ENCODE measurements at places on chromosomes 1 and 21.

DNA sequence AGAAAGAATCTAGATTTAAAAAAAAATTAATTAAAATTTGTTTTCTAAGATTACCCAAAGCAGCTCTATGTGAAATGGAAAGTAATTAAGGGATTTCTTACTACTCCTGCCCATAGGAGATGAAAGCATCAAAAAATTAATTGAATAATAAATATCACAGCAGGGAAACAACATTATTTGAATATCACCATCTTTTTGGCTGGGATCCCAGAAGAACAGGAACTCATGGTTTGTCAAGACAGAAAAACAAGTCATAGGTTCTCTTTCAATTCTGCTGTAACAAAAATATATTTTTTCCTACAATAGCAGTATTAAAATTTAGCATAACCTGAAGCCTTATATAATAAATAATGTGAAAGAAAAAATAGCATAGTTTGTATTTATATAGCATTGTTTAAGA, 1713.4 kb downstream of the NCAM2 start:
- no peak for DNase-seq

DNA sequence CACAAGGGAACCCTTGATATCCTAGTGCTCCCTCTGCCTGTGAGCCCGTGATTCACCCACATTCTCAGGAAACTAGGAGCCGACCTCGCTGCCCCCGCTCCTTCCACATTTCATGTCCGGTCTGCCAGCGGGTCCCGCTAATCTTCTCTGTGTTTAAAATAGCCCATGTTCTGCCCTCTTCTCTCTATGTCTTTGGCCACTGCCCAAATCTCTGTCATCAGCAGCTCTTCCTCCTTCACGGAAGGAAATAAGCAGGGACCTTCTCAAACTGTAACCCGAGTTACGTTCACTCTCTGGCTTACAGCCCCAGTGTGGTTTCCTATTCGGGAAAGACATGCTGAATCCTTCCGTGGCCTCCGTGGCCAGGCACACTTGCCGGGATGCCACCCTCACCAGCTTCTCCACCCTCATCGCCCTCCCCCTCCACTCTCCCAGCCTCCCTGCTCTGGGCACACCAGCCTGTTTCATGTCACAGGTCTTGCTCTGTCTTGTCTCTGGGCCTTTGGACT, 21.1 kb upstream of the UBXN10 start:
- DNase-seq = no peak

DNA sequence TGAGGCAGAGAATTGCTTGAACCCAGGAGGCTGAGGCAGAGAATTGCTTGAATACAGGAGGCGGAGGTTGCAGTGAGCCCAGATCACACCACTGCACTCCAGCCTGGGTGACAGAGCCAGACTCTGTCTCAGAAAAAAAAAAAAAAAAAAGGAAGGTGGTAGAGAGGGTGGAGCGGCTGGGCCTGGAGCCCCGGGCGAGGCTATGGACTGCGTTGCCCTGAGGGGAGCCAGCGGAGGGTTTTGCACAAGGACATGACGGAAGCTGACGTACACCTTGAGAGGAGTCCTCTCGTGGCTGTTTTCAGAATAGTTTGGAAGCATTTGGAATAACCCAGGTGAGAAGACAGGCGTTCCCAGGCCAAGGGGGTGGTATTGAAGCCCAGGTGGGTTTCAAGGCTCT, 6.9 kb upstream of the FBLIM1 start:
- no peak for DNase-seq

DNA sequence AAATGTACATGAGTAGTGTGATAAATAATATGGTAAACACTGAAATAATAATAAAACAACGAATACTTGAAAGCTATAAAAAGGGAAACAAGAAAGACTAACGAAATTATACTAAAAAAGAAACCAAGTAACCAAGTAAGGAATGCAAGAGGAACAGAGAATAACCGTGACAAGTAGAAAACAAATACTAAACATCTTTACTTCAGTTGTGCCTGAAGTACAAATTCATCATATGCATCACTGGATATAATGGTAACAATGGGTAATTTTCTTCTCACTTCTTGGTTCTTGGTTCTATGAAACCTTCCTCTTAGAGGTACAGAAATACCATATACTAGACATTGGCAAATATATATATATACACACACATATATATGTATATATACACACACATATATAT, 1093.6 kb upstream of the B3GALT2 start:
- DNase-seq = no peak

DNA sequence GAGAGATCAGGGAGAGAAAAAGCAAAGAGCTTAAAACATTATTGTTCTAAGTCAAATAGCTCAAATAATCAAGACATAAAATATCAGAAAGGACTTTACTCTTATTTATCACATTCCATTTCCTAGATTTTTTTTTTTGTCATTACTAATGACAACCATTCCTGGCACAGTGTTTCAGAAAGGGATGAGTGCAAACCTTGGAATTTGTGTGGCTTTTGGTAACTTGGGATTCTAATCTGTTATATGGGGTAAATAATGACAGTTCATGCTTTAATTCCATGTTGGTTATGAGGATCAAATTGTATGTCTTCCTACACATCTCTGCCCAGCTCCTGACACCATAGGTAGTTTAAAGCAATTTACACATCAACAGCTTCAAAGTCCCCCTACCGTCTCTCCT, 358.4 kb upstream of the ADGRL4 start:
- DNase-seq = peak; percentile 28

DNA sequence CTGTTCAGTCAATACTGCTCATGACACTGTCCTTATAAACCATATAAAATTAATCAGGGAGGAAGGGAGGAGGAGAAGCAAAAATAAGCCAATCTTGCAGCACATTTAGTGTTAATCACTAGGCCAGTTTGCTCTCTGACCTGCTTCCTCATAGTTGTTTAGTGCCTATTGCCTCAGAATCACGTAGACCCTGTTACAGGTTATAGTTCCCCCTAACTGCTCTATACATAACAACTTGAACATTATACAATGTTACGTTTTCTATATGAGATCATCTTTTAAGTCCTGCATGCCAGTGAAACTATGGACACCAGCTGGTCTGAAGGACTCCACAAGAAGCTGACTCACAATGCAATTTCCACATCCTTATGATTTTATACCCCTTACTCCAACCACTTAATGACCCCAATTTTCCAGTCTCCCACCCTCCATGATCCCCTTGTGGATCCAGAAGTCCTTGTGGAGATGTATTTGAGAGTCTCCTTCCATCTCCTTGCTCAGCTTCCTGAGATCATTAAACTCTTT, 34.9 kb upstream of the TACSTD2 start:
- no peak for DNase-seq

DNA sequence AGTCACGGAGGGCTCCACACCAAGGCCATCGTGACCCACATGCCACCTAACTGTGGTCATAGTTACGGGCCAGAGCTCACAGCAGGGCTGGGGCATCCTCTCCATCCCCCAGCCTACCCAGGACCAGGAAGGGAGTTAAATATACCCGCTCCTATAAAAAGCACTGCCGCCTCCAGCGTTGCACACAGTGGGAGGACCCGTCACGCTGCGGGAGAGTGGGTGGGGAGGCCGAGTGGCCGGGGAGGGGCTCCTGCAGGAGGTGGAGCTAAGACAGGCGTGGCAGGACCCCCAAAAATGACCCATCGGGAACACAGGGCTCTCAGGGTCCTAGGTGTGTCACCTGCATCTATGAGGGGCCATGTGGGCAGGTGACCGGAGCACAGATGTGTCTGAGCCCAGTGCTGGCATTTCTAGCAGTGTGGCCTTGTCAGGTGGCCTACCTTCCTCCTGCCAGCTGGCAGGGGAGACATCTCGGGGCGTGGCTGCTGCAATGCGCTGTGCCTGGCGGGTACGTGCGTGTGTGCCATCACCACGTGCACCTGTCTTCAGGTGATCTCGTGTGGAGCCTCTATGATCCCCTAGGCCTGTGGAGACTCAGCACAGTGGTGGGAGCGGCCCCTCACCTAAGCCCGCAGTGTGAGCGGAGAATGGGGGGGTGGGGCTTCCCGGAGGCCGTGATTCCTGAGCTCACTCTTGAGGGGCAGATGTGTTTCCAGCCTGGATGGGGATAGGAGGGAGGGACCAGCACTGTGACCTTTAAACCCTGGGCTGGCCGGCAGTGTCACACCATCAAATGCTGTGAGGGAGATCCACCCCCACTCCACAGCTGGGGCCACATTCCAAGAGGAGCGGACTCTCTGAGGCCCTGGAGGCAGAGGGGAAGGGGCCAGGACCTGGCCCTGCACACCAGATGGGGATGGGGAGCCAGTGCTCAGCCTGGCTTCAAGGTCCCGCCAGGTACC, 17.7 kb downstream of the AGRN start:
- no peak for DNase-seq

- no peak for DNase-seq
Measured at GRCh38 chr1:247008406-247008799, 546 bp upstream of the ZNF695 start.

DNA sequence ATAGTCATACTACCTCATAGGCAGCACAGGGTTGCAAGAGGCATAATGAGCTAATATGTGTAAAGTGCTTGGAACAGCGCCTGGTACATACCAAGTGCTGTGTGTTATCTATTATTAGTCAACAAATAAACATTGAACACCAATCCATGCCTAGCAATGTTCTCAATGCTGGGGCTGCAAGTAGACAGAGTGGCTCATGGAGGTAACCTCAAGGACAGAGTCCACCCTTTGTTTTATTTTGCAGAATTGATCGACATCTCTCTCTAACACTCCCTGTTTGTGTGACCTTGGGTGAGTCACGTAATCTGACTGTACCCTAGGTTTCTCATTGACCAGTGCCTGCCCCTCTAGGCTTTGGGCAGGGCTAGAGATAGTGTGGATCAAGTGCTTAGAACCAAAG, 164.0 kb upstream of the KLHDC7A start:
- DNase-seq = no peak

GRCh38 chr1:108811611-108812010, 45.3 kb downstream of the AKNAD1 start:
- DNase-seq = no peak

DNA sequence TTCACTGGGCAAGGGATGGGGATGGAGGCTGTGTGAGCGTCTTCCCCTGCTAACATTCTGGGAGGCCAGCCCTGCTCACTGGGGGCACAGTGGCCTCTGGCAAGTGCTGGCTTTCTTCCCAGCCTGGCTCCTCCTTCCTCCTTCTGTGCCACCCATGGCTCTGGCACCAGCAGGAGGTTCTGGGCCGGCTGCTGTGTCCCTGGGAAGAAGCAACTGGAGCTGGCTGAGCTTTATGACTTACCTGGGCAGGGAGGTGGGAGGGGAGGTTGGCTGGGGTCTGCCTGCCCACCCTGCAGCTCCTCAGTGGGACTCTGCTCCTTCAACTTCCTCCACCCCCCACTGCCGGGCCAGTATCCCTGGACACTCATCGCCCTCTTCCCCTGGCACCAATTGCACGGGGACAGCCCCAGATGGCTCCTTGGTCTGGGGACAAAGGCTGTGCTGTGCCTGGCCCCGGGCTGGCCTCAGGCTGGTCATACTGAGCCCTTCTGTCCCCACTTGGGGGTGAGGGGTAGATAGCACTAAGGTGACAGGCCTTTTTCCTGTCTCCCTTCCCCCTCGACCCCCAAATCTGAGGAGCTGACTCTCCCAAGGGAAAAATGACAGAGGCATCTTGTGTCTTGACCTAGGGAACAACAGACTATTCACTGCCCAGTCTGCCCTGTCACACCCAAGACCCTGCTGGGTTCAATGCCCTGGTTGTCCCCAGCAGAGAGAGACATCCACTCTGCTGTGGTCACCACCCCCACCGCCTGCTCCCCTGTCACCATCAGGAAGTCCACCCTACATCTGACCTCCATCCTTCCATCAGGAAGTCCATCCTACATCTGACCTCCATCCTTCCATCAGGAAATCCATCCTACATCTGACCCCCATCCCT, 14.4 kb downstream of the CDK18 start:
- no peak for DNase-seq

DNA sequence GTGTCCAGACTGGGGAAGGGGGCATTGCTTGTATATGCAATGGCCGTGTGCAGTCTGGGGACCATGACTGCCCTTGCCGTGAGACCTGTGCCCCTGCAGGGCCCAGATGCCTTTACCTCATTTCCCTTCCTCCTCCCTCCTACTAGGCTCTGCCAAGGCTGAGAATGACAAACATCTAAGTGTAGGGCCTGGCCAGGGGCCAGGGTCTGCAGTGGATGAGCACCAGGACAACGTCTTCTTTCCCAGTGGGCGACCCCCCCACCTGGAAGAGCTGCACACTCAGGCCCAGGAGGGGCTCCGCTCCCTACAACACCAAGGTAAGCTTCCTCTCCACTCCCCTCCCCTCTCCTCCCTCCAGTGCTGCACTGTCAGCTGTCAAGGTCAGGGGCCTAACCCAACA, 49.5 kb downstream of the YARS1 start:
- no peak for DNase-seq

GRCh38 chr1:152585586-152585985, 5.3 kb upstream of the LCE3D start:
- DNase-seq = no peak

- peak; percentile 99 for DNase-seq
Measured at GRCh38 chr1:230104395-230105244, 37.6 kb downstream of the GALNT2 start.

GRCh38 chr1:228548788-228549187, 61.6 kb downstream of the RNF187 start:
- no peak for DNase-seq

- peak; percentile 32 for DNase-seq
Measured at GRCh38 chr21:21101911-21102310, 103.7 kb downstream of the NCAM2 start.

DNA sequence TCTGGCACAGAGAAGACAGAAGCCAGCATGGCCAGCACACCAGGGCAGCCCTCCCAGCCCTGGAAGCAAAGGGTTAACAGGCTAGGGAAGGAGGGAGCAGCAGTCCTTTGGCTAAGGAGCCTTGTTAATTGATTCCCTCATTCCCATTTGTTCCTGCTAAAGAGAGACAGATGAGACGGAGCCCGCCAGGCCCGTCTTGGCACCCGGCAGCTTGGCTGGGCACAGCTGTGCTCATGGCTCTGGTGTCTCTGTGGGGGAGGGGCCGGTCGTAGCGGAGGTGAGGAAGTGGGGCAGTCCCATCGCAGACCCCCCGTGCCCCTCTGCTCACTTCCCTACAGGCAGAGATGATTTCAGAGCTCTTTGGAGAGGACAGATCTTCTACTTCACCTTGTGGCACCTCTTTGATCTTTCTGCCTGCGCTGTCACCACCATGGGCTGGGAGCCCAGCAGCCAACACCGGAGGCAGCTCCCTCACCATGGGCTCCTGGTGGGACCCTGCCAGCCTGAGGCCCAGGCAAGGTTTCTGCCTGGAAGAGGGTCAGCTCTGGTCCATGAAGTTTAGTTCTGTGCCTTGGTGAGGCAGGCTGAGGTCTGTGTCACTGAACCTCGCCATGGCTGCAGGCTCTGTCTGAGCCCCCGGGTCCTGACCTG, 38.0 kb downstream of the FOXO6 start:
- no peak for DNase-seq

Data from fibroblast of skin of left quadriceps (primary cell).